Stimulated activated CD4-positive, alpha-beta T cell treated with anti-CD3 and anti-CD28 coated beads, Interleukin-15, amount 100 ng/mL, for 1 hour (primary cell): ENCODE measurements at places on chromosomes 16 and 17.

- no peak for DNase-seq
Measured at GRCh38 chr17:6853764-6854442, 22.4 kb upstream of the TEKT1 start.

DNA sequence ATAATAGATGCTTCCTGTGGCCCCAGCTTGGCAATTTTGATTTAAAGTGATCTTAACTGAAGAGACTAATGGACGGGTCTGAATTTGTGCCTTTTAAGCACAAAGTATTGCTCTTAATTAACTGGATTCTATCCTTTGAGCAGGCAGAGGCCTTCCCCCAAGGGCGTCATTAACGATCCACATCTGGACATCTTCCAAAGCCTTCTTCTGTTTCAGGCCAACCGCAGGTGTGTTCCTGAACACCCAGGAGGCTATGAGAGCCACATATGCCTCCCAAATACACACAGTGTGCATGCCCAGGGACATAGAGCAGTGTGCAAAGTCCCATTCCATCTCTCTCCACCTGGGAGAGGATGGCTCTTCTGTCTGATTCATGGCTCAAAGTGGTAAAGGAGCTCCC lies 42.3 kb downstream of the MAPT start:
- no peak for DNase-seq

- no peak for DNase-seq
Measured at GRCh38 chr17:58385359-58385899, 31.9 kb downstream of the RNF43 start.

- no peak for DNase-seq
Measured at GRCh38 chr17:75634754-75635609, 1.7 kb downstream of the SMIM5 start.

DNA sequence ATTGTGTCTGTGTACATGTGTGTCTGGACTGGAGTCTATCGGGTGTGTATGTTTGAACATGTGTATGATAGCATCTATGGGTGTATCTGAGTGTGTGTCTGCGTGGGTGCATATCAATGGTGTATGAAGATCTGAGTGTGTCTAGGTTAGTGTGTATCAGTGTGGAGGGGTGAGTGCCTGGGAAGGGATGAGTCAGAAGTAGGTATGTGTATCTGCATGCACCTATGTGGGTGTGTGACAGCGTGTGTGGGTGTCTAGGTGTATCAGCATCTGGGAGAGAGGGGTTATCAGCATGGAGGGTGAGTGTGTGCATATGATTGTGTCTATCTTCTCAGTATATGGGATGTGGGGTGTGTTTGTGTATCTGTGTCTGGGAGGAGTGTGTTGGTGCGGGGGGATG lies 58.2 kb upstream of the LHX1 start:
- no peak for DNase-seq

GRCh38 chr16:48125888-48126287 lies 29.9 kb downstream of the ABCC12 start:
- no peak for DNase-seq

- no peak for DNase-seq
Measured at GRCh38 chr17:74288785-74289184, 14.8 kb downstream of the DNAI2 start.

- DNase-seq: no peak
Measured at GRCh38 chr17:48295362-48296288, 134.4 kb downstream of the SKAP1 start.

DNA sequence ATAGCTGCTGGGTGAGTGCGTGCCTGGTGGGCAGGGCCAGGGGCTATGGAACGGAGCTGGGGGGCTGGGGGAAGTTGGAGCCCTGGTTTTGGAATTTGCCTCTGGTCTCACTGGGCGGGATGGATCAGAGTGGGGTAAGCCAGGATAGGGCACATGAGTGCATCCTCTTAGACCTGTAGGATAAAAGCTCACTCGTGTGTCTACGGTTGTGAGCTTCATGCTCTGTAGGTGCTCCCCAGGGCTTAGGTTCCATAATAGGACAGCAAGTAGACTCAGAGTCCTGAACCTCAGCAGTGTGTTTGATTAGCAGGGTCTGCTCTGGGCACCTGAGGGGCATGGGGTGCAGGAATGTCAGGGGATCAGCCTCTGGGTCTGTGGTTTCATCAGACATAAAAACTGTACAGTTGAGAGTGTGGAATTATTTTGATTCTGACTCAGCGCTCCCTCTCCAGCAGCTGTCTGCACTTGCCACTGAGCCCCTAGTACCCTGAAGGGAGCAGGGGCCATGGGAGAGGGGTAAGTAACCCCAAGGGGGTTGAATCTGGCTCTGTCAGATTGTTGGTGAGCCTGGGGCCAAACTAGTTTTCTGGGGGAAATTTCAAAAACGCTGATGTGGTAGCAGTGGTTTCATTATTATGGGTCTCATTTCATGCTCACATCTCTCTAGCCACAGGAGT lies 84.2 kb upstream of the LGALS9 start:
- no peak for DNase-seq

DNA sequence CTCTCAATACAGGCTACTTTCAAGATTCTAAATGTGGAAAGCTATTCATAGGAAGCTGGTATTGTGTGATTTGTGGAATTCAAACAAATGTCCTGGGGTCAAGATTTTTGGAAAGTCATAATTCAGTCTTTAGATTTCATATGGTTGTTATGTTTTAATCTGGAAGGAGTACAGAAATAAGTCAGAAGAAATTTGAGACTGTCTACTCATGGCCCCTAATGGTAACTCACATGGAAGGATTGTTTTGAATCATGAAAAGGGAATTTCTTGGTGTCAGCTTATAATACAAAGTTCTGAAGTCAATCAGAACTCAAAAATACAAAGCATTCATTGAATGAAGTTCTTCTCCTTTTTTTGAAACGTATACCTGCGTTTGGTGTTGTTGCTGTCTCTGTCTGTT lies 3.1 kb downstream of the KCNJ2 start:
- DNase-seq: no peak
